Epithelial cell of alveolus of lung (primary cell): ENCODE measurements at places on chromosomes 12 and 14. TPM values are rescaled to one million over a fixed set of nuclear protein-coding genes. Genes with fewer than 3 reads are reported as not detected.

CABP1 gene
- total RNA-seq, result 0.65 and 0.88 TPM in 2 replicates

MYF6 gene
- total RNA-seq, result under 0.01 and 0.80 TPM in 2 replicates

MGAT4C gene
- under 0.01 TPM in 1 of 2 replicates, not detected in the other for total RNA-seq

C3AR1 gene
- 1.9 TPM in 1 of 2 replicates, not detected in the other for total RNA-seq

ARHGAP9 gene
- 0.26 and 2.2 TPM in 2 replicates for total RNA-seq

TMPRSS12 gene
- total RNA-seq, result not detected in 2 replicates

MYH6 gene
- not detected in 2 replicates for total RNA-seq

WSCD2 gene
- total RNA-seq, result not detected in 2 replicates

APOF gene
- not detected in 2 replicates for total RNA-seq

TPPP2 gene
- total RNA-seq, result not detected in 2 replicates

VWF gene
- total RNA-seq, result 1.4 and 4.3 TPM in 2 replicates

PTPN6 gene
- 1.0 and 4.2 TPM in 2 replicates for total RNA-seq

SMCO2 gene
- not detected in 2 replicates for total RNA-seq

APOLD1 gene
- total RNA-seq, result 2.8 and 15.8 TPM in 2 replicates

TAS2R9 gene
- not detected in 2 replicates for total RNA-seq

TTC6 gene
- total RNA-seq, result 0.13 TPM in 1 of 2 replicates, not detected in the other

MIP gene
- not detected in 2 replicates for total RNA-seq

BCL11B gene
- total RNA-seq, result 0.13 and 0.16 TPM in 2 replicates

SNX6 gene
- 133 and 141 TPM in 2 replicates for total RNA-seq

GPR84 gene
- total RNA-seq, result 0.13 TPM in 1 of 2 replicates, not detected in the other

CFAP251 gene
- total RNA-seq, result 0.72 and 2.3 TPM in 2 replicates

RBM19 gene
- total RNA-seq, result 11.3 and 16.9 TPM in 2 replicates

REM2 gene
- 0.32 and 0.39 TPM in 2 replicates for total RNA-seq

TCL1B gene
- total RNA-seq, result not detected in 2 replicates
